ENCODE measurements at places on chromosomes 16 and 17. TPM values are rescaled to one million over a fixed set of nuclear protein-coding genes. Genes with fewer than 3 reads are reported as not detected.

DNA sequence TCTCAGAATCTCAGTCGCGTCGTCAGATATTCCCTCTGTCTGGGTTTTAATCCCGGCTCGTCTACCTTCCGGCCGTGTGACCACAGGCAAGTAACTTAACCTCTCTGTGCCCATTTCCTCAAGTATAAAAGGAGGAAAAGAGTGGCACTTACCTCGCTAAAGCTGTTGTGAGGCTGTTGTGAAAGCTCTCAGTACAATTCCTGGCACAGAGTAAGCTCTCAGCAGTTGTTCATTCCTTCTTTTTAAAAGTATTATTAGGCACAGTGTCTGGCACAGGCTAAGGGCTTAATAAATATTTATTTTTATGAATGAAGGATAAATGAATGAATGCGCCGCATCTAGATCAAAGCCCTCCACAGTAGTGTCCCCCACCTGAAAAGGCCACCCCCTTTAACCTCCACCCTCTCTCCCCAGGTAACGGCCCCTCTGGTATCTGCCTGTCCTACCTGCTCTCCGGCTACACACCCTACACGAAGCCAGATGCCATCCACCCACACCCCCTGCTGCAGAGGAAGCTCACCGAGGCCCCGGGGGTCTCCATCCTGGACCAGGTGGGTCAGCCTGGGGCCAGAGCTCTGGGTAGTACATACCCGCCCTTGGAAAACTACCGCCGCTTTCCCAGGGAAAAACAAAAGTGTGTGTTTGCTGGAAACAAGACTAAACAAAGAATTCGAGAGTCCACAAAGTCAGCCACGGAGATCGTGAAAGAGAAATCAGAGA, 6.0 kb downstream of the OSGIN1 start:
- no peak overlapping the region for H3K4me3 ChIP-seq
- H3K4me1 ChIP-seq: peaks cover 4% of the 10 kb centered on the region
- H3K36me3 ChIP-seq: no peaks in the 10 kb centered on the region
- no peak for DNase-seq

DNA sequence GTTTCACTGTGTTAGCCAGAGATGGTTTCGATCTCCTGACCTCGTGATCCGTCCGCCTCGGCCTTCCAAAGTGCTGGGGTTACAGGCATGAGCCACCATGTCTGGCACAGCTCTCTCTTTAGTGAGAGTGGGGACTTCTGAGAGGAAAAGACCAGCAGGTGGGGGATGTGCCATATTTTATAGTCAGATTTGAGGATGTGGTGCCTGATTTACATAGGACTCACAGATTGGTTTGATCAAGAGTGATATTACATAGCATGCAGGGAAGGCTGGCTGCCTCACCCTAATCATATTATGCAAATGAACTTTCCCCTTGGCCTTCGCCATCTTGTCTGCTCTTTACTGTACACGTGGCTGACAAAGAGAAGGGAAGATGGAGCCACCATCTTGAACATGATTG, 28.1 kb upstream of the MAPK3 start:
- no peaks in the 10 kb centered on the region for H3K27me3 ChIP-seq
- DNase-seq: no peak
- H3K27ac ChIP-seq: no peak overlapping the region

DNA sequence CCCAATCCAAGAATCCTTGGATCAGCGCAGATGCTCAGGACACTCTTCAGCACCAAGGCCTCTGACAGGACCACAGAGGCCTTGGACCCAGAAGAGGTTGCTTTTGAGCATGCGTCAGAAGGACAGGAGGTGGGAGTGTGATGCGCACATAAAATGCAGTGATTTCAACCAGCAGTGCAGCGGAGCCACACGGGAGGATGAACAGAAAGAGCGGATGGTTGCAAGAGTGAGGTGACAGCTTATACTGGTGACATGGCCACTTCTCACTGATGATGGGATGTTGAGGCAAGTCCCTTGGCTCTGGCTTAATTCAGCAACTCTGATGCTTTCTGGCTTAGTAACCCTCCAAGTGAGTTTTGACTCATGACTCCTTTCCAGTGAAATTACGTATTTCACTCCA, 25.2 kb upstream of the ERN1 start:
- H3K27me3 ChIP-seq: no peaks in the 10 kb centered on the region
- no peak overlapping the region for H3K27ac ChIP-seq
- no peaks in the 10 kb centered on the region for H3K4me1 ChIP-seq
- no peak overlapping the region for H3K4me3 ChIP-seq
- no peaks in the 10 kb centered on the region for H3K36me3 ChIP-seq

The GRIN2A gene
- not detected for polyA plus RNA-seq

The KRT20 gene
- not detected for polyA plus RNA-seq
